Caco-2 (cell line): ENCODE measurements at places on chromosomes 13 and 19. TPM values are rescaled to one million over a fixed set of nuclear protein-coding genes. Genes with fewer than 3 reads are reported as not detected.
A peak's percentile ranks its signal among the peaks of the same experiment; 100 is the strongest.

DNA sequence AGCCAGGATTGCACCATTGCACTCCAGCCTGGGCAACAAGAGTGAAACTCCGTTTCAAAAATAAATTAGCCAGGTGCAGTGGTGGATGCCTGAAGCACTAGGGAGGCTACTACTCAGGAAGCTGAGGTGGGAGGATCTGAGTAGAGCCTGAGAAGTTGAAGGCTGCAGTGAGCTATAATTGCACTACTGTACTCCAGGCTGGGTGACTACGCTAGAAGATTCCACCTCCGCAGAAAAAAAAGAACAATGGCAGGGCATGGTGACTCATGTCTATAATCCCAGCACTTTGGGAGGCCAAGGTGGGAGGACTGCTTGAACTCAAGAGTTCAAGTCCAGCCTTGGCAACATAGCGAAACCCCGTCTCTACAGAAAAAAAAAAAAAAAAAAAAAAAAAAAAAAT, 20.5 kb downstream of the HAUS8 start:
- no peaks in the 10 kb centered on the region for H3K4me1 ChIP-seq
- no peak overlapping the region for H3K4me3 ChIP-seq
- no peak for DNase-seq
- H3K36me3 ChIP-seq, result no peaks in the 10 kb centered on the region; the same call in 1 of the 2 replicates
- no peaks in the 10 kb centered on the region for H3K27me3 ChIP-seq

- no peaks in the 10 kb centered on the region for H3K4me1 ChIP-seq
- no peak for DNase-seq
- peaks cover 5% of the 10 kb centered on the region for H3K36me3 ChIP-seq
- H3K4me3 ChIP-seq, result no peak overlapping the region
These were observed 99.3 kb downstream of the DOCK9 start for GRCh38 chr13:98878486-98879126.

- DNase-seq, result no peak
- no peaks in the 10 kb centered on the region for H3K4me1 ChIP-seq
- H3K4me3 ChIP-seq, result no peak overlapping the region
- no peaks in the 10 kb centered on the region for H3K27me3 ChIP-seq
These were observed 21.4 kb downstream of the ESD start for GRCh38 chr13:46775385-46776107.

Gene STOML3
- 0.16 and 0.43 TPM in 2 replicates for total RNA-seq

DNA sequence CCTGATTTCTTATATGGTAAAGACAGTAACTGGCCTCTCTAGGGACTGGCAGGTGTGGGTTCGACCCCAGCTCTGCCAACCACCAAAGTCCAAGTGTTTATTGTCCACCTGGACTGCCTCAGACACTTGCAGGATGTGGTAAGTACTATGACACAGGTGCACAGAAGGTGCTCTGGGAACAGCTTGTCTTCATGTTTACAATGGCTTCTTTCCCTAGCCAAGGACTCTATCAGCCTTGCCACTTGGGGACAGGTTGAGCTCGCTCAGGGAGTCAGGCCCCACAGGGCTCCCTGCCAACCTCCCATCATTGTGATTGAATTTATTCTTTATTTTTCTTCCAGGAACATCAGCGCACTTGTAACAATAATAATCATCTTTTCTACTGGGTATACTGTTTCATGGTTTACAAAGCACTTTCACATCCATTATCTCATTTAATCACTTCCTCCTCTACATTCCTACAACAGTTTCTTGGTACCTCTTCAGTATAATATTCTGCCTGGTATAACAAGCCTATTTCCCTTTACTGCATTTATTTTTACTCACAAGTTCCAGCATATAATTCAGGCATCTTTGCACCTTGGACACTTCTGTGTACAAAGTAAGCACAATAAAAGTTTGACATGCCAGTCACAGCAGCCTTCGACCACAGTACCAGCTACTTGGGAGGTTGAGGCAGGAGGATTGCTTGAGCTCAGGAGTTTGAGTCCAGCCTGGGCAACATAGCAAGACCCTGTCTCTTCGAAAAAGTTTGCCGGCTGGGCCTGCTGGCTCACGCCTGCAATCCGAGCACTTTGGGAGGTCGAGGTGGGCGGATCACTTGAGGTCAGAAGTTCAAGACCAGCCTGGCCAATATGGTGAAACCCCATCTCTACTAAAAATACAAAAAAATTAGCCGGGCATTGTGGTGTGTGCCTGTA, 24.2 kb upstream of the GATAD2A start:
- DNase-seq, result no peak
- no peak overlapping the region for H3K4me3 ChIP-seq
- H3K27ac ChIP-seq, result no peak overlapping the region
- peaks cover 23% of the 10 kb centered on the region for H3K4me1 ChIP-seq

Gene ZNF506
- 8.1 and 9.4 TPM in 2 replicates for total RNA-seq

DNA sequence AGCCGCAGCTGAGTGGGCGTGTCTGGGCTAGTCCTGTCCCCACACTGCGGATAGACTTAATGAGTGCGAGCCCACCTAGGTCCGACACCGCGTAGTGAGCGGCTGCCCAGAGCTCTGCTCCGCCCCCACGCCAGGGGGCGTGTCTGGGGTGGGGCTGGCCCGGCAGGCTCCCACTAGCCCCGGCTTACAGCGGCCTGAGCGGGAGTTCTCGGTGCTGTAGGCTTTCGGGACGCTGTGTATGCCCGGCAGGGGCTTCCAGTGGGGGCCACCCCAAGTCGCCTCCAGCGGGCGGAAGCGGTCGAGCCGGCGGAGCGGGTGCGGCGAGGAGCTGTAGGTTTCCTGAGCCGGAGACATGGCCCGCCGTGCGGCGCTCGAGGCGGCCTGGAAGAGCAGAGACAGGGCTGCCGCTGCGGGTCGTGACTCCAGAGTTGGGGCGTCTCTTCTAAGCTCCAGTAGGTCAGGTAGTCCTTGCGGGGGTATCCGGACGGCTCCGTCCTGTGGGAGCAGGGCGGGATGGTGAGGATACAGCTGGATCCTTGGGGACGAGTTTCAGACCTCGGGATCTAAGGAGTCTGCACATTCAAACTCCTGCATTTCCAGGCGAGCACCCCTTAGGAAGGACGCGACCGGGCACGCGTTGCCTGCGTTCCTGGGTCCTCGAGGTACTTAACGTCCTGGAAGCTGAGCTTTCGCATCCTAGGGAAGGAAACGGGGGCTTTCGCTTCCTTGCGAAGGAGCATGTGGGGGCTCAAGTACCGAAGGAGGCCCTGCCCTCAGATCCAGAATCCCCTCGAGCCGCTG, 1.2 kb downstream of the CGB7 start:
- H3K27ac ChIP-seq, result no peak overlapping the region
- no peaks in the 10 kb centered on the region for H3K4me1 ChIP-seq
- H3K36me3 ChIP-seq, result no peaks in the 10 kb centered on the region
- peak overlapping the region; percentile 51 for H3K4me3 ChIP-seq

- DNase-seq, result no peak
- no peaks in the 10 kb centered on the region for H3K27me3 ChIP-seq
- no peaks in the 10 kb centered on the region for H3K36me3 ChIP-seq
- no peak overlapping the region for H3K27ac ChIP-seq
- H3K4me1 ChIP-seq, result no peaks in the 10 kb centered on the region
These were observed 737.7 kb downstream of the PCDH9 start for GRCh38 chr13:66492479-66492878.

DNA sequence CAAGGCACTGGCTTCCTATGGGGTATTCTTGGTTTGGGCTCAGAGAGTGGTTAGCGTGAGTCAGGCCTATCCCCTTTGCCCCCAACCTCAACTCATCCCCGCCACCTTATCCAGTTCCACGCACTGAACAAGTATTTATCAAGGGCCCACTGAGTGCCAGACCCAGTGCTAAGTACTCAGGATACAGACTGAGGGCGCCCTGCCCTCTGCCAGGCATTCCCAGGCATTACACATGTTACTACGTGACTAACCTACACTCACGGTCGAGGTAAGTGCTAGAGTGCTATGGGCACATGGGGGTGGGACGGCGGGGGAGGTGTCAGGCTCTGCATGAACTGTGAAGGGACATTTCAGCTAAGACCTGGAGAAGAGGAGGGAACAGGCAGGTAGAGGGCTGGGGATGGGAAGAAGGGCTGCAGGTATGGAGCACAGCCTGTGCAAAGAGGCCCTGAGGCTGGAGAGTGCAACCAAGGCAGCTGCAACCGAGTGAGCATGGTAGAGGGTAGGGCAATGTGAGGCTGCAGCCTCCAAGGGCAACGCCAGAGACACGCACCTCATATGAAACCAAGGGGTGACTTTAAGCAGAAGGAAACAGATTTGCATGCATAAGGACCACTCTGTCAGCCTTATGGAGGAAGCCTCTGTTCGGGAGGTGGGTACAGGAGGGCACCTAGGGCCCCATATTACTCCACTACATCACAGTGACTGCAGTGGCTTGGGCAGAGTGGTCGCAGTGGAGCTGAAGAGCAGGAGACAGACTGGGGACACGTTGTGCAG, 22.5 kb downstream of the DHRS12 start:
- no peak for DNase-seq
- no peak overlapping the region for H3K27ac ChIP-seq
- H3K36me3 ChIP-seq, result no peaks in the 10 kb centered on the region
- no peak overlapping the region for H3K4me3 ChIP-seq

DNA sequence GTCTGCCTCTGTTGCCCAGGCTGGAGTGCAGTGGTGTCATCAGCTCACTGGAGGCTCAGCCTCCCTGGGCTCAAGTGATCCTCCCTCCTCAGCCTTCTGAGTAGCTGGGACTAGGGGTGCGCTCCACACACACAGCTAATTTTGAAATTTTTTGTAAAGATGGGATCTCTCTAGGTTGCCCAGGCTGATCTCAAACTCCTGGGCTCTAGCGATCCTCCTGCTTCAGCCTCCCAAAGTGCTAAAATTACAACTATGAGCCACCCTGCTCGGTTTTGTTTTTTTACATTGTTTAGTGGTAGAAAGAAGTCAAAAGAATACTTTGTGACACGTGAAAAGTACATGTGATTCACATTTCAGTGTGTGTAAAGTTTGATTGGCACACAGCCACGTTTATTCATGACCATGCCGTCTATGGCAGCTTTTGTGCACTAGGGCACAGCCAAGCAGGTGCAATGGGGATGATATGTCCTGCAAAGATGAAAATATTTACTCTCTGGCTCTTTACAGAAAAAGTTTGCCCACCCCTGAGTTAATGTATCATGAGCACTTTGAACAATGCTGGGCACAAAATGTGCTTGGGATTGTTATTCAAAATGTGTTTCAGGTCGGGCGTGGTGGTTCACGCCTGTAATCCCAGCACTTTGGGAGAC, 16.2 kb upstream of the NFIC start:
- H3K4me3 ChIP-seq, result no peak overlapping the region
- H3K36me3 ChIP-seq, result no peaks in the 10 kb centered on the region
- no peaks in the 10 kb centered on the region for H3K27me3 ChIP-seq
- H3K4me1 ChIP-seq, result no peaks in the 10 kb centered on the region

Gene ZNF223
- 9.9 and 11.3 TPM in 2 replicates for total RNA-seq

GRCh38 chr19:17281391-17282304, at the start of gene ANKLE1:
TSS of gene ANKLE1 (plus strand) at chr19:17281901. CDS start at chr19:17281921, 20 bp downstream.
- H3K4me1 ChIP-seq, result peaks cover 4% of the 10 kb centered on the region; the same call in 1 of the 2 replicates
- no peaks in the 10 kb centered on the region; the same call in 1 of the 2 replicates for H3K36me3 ChIP-seq
- peak within 1 kb of the TSS; percentile 79 for H3K27ac ChIP-seq
- no peaks in the 10 kb centered on the region for H3K27me3 ChIP-seq
- DNase-seq, result peak; percentile 73
- H3K4me3 ChIP-seq, result peak within 1 kb of the TSS; percentile 62

Gene FUT1
- total RNA-seq, result 26.1 and 30.5 TPM in 2 replicates

DNA sequence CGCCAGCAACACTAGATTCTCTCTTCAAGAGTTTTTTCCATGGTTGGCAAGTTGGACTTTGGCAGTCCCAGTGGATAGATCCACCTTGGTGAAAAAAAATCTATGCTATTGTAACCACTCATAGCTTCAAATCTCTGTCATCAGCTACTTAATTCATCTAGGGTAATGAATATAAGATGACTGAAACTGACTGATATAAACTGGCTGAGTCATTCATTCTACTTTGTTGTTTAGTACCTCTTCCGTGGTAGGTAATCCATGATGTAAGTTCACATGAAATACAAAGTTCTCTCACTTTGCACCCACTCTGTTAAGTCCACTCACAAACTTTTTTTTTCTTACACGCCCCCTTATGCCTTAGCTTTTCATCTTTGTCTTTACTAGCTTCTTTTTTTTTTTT, 1381.5 kb downstream of the SLITRK5 start:
- no peaks in the 10 kb centered on the region for H3K27me3 ChIP-seq
- H3K27ac ChIP-seq, result no peak overlapping the region
- no peak for DNase-seq
- H3K36me3 ChIP-seq, result no peaks in the 10 kb centered on the region

DNA sequence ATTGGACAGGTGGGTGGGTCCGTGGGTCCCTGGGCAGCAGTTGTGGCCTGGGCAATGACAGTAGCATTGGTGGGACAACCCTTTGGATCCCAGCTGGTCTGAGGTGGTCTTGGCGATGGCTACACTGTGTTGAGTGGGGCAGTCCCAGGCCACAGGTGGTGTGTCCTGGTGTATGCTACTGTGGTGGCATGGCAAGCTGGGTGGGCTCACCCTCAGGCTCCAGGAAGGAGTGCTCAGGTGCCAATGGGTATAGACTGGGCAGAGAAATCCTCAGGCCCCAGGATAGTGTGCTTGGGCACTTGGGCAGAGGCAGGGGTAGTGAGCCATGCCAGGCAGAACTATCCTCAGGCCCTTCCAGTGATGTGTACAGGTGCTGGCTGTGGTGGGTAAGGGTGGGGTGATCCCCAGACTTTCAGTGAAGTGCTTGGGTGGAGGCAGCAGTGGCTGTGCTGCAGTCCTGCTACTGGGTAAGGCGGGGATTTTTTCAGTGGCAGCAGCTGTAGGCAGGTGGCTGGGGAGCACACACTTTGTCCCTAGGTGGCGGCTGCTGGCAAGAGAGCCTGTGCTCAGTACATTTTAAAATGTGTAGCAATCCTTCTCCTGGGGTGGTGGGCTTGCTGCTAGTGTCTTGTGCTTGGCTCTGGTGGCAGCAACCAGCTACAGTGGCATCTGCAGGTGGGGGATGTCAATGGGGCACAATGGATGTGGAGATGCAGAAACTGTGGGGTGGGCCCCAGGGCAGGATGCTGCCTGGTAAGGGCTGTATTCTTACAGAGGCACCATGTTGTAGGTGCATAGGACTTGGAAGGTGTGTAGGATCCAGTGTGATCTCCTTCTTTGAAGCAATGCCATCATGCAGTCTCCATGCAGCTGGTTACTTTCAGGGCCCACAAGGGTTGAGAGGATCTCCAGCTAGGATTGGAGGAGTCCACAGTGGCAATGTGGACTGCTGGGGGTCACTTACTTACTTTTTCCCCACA, 64.9 kb downstream of the DNAJC3 start:
- no peak for DNase-seq
- H3K27ac ChIP-seq, result peak overlapping the region; percentile 19
- H3K4me3 ChIP-seq, result no peak overlapping the region

- peaks cover 6% of the 10 kb centered on the region for H3K4me1 ChIP-seq
- no peaks in the 10 kb centered on the region for H3K27me3 ChIP-seq
- no peak for DNase-seq
- no peak overlapping the region for H3K27ac ChIP-seq
These were observed 33.3 kb downstream of the IGFL2 start for GRCh38 chr19:46181388-46181779.

Gene ZIC2
- total RNA-seq, result 1.3 and 1.9 TPM in 2 replicates

Gene DACH1
- total RNA-seq, result 1.2 and 1.3 TPM in 2 replicates

- no peak for DNase-seq
- H3K27ac ChIP-seq, result no peak overlapping the region
- H3K4me3 ChIP-seq, result no peak overlapping the region
- H3K27me3 ChIP-seq, result no peaks in the 10 kb centered on the region
- peaks cover 13% of the 10 kb centered on the region for H3K4me1 ChIP-seq
- H3K36me3 ChIP-seq, result no peaks in the 10 kb centered on the region
These were observed 13.4 kb upstream of the RANBP3 start for GRCh38 chr19:5991244-5991838.

Gene ZNF835
- total RNA-seq, result not detected in 2 replicates
